ENCODE measurements at places on chromosomes 3 and 15. TPM values are rescaled to one million over a fixed set of nuclear protein-coding genes. Genes with fewer than 3 reads are reported as not detected.

PAQR9 gene
- total RNA-seq, result not detected

DNA sequence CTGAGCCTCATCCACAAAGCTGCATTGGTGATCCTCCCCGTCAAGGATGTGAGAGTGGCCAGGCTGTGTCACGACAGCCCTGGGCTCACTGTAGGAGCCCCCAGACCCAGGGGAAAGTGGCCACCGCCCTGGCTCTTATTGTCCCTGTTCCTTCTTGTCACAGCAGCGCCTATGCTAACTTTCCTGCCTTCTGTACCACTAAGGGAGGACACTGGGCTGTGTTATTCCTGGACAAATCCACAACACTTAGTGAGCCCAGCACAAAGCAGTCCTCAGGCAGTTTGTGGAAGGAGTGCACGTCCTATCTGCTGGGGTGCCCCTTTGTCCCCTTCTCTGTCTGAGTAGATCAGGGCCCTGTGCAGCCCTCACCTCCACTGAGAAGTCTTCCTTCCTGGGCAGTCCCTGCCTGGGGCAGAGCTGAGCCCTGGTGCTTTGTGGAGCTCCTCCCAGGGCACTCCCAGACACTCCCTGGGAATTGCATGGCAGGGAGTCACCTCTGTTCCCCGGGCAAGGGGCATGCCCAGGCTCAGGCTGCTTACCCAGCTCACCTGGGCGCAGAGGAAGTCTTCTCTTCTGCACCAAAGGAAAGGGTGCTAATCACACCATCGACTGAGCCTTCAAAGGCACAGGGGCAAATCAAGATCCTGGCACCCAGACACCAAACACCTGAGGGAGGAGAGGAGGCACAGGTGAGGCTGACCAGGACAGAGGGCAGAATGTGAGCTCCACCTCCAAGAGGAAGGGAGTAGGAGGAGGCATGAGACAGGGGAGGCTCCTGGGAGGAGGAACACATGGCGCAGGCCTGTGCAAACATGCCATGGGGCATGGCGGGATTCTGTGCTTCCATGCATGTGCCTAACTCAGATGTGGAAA lies 138.7 kb downstream of the KLF13 start:
- no peak for DNase-seq
- H3K27ac ChIP-seq, result no peak overlapping the region
- peaks cover 26% of the 10 kb centered on the region for H3K27me3 ChIP-seq
- H3K4me3 ChIP-seq, result no peak overlapping the region

CHMP2B gene
- 63.1 TPM for total RNA-seq

COL8A1 gene
- 720 TPM for total RNA-seq

DNA sequence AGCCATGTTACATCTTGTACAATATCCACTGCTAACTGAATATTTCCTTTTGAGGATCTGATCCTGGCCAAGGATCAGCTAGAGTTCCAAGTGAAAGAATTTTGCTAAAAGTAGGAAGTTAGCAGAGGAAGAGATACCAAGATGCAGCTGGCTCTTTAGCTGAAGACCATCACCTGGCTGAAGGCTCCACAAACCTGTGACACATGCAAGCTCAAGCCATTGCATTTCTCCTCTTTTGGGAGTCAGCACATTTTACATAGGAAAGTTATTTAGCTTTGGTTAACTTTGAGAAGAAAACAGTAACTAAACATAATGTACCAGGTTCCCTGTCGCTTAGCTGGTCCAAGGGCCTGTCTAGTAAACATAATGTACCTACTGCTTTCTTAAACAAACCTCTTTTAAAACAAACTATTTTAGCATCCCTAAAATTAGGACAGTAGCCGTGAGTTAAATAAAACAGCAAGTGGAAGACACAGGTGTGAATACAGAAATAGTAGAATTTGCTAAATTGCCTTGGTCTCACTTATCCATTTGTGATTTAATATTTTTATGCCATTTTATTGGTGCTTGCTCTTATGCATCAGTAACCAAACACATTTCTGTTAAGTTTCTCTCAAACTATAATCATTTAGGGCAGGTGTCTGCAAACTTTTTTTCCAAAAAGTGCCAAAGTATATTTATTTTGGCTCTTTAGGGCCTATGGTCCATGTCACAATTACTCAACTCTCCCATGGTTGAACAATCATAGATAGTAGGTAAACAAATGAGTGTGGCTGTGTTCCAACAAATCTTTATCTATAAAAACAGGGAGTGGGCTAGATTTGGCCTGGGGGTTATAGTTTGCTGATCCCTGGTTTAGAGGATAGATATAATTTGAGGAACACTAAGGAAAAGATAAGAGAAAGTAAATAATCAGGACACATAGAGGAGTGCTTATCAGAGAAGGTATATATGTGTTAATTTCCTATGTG lies 11.2 kb downstream of the GCSAM start:
- DNase-seq, result no peak
- H3K36me3 ChIP-seq, result no peaks in the 10 kb centered on the region
- no peak overlapping the region for H3K4me3 ChIP-seq

GRCh38 chr3:177424521-177424920 lies 227.2 kb upstream of the TBL1XR1 start:
- H3K27me3 ChIP-seq, result no peaks in the 10 kb centered on the region
- no peak overlapping the region for H3K27ac ChIP-seq
- no peak for DNase-seq
- H3K36me3 ChIP-seq, result no peaks in the 10 kb centered on the region

ERICH6 gene
- under 0.01 TPM for total RNA-seq

ANKRD34C gene
- not detected for total RNA-seq

DNA sequence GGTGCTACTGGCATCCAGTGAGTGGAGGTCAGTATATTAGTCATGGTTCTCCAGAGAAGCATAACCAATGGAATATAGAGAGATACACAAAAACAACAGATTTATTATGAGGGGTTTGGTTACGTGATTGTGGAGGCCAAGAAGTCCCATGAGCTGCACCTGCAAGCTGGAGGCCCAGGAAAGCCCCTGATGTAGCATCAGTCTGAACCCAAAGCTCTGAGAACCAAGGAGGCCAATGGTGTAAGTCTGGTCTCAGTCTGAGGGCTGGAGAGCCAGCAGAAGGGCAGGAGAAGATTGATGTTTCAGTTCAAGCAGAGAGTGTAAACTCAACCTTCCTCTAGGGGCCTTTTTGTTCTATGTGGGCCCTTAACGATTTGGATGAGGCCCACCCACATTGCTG lies 144.1 kb downstream of the KLF13 start:
- H3K36me3 ChIP-seq, result no peaks in the 10 kb centered on the region
- peaks cover 14% of the 10 kb centered on the region for H3K27me3 ChIP-seq
- H3K4me1 ChIP-seq, result peaks cover 27% of the 10 kb centered on the region
- no peak overlapping the region for H3K27ac ChIP-seq

DNA sequence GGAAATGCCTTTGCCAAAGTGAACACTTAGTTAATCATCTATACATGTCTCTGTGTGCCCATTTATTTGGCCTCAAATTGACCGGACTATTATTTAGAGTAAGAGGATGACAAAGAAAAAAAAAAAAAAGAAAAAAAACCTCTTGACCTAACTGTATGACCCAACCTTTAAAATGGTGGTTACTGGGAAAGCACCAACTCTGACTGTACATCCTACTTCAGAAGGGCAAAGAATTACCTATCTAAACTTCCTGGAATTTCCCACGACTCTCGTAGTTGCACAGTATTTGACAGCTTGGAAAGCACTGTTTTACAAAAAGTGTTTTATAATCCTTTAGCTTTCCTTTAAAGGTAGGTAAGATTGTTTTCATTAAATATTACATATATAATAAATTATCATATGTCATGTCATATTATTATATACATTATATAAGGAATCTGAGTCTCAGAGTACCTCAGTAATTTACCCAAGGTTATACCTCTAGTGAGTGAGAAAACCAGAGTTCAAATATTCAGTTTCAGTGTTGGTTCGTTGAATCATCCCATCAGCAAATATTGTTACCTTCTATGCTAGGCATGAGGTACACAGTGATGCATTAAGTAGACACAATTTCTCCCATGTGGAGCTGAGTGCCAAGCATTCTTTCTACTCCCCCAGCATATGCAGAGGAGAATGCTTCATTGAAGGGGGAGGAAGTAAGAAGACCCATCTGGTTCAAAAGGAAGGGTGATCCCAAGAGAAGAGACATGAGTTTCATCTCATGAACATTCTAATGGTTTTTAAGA lies 5.0 kb downstream of the BCL2A1 start:
- no peak overlapping the region for H3K27ac ChIP-seq
- H3K36me3 ChIP-seq, result no peaks in the 10 kb centered on the region
- DNase-seq, result no peak
- H3K4me1 ChIP-seq, result peaks cover 6% of the 10 kb centered on the region

DNA sequence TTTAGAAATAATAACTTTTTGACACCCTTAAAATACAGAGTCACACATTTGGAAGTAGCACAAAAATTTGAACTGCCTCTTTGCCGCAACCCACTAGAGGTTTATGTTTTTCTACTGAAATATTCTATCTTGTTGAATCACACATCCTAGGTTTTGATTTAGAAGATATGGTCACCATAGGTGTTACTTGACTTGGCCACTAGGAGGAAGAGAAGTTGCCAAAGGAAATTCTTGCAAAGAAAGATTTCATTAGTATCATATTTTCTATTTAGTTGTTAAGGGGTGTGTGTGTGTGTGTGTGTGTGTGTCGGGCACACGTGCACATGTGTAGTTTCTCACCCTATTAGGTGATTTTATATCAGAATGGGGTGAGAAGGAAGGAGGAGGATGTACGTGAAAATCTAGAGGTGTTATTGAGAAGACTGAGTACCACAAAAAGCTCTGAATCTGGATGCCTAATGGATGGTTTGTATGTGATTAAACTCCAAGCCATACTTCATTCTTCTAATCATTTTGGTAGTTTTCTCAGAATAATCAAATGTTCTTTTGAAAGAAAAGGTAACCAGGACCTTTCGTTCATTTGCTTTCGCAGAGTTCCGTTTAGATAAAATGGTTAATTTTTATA lies 31.5 kb downstream of the ZFAND6 start:
- no peaks in the 10 kb centered on the region for H3K4me1 ChIP-seq
- H3K36me3 ChIP-seq, result no peaks in the 10 kb centered on the region
- no peak overlapping the region for H3K4me3 ChIP-seq
- no peaks in the 10 kb centered on the region for H3K27me3 ChIP-seq
- no peak overlapping the region for H3K27ac ChIP-seq
- no peak for DNase-seq

DNA sequence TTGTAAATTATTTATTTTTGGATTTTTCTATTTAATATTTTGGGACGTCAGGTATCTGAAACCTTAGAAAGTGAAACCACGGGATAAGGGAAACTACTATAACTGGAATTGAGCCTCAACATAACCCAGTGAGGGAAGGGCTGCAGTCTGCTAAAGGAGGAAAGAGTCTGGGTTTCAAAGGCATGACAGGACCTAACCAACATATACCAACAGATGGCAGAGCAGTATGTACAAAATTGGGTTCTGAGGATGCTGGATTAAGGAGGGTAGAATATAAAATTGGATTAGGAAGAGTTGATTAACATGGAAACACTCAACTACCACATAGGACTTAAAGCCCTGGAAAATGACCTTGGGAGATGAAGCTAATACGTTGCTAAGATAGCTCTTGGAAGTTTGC lies 603.5 kb downstream of the MECOM start:
- no peaks in the 10 kb centered on the region for H3K4me1 ChIP-seq
- DNase-seq, result no peak
- H3K27ac ChIP-seq, result no peak overlapping the region
- H3K36me3 ChIP-seq, result no peaks in the 10 kb centered on the region

GRCh38 chr3:194689493-194689944 lies 3.8 kb downstream of the FAM43A start:
- no peaks in the 10 kb centered on the region for H3K27me3 ChIP-seq
- H3K36me3 ChIP-seq, result no peaks in the 10 kb centered on the region
- H3K4me3 ChIP-seq, result peak overlapping the region; percentile 27
- no peak overlapping the region for H3K27ac ChIP-seq
- DNase-seq, result peak; percentile 92

DNA sequence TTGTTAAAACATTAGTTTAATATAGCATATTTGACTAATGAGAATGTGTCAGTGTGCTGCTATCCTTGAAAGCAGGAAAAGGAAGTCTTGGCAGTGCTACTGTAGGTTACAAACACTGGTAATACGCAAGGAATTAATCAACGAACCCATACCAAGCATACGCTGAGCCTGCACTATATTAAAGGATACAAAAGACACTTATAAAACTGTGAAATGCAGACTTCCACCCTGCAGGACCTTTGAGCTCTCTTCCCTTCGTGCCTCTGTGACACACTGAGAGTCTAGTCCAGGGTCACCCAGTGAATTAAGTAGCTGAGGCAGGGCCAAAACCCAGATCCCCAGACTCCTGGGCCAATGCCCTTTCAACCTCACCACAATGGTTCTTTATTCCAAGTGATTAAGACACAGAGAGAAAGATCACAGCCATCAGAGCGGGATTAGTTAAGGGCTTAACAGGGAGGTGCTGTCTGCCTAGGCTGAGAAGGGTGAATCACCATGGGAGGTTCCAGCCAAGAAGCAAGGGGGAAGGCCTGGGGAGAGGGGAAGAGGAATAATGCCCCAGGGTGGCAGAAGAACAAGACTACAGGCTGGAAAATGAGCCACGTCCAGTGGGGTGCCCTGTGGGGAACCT lies 6.8 kb downstream of the ANXA2 start:
- H3K27ac ChIP-seq, result peak overlapping the region; percentile 95
- peaks cover 76% of the 10 kb centered on the region for H3K36me3 ChIP-seq
- H3K27me3 ChIP-seq, result no peaks in the 10 kb centered on the region
- DNase-seq, result peak; percentile 85

PPP1R14D gene
- total RNA-seq, result not detected
